ENCODE measurements at places on chromosomes 7 and 10.

GRCh38 chr10:80104066-80104926 is 25.8 kb downstream of the TMEM254 start:
- DNase-seq = peak; percentile 31

DNA sequence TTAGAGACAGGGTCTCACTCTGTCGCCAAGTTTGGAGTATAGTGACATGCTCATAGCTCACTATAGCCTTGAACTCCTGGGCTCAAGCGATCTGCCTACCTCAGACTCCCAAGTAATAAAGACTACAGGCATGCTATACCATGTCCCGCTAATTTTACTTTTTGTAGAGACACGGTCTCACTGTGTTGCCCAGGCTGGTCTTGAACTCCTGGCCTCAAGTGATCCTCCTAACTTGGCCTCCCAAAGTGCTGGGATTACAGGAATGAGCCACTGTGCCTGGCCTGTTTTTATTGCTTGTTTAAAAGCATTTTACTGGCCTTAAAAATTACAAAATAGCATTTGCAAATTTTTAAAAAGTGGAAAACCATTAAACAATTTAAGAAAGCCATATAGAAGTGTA is 135.0 kb downstream of the JAZF1 start:
- DNase-seq = no peak

DNA sequence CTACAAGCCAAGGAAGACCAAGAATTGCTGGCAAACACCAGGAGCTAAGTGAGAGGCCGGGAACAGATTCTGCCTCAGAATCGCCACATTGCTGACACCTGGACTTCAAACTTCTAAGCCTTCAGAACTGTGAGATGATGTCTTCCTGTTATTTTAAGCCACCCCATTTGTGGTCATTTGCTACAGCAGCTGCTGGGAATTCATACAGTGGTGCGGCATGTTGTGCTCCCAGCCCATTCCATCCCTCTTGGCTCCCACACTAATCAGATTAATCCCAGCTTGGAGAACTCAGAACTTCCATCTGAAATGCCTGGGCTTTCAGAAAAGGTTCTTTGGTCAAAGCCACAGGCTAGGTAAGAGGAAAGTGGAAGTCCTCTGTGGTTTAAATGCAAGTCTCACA is 24.9 kb downstream of the TCAF1 start:
- no peak for DNase-seq

DNA sequence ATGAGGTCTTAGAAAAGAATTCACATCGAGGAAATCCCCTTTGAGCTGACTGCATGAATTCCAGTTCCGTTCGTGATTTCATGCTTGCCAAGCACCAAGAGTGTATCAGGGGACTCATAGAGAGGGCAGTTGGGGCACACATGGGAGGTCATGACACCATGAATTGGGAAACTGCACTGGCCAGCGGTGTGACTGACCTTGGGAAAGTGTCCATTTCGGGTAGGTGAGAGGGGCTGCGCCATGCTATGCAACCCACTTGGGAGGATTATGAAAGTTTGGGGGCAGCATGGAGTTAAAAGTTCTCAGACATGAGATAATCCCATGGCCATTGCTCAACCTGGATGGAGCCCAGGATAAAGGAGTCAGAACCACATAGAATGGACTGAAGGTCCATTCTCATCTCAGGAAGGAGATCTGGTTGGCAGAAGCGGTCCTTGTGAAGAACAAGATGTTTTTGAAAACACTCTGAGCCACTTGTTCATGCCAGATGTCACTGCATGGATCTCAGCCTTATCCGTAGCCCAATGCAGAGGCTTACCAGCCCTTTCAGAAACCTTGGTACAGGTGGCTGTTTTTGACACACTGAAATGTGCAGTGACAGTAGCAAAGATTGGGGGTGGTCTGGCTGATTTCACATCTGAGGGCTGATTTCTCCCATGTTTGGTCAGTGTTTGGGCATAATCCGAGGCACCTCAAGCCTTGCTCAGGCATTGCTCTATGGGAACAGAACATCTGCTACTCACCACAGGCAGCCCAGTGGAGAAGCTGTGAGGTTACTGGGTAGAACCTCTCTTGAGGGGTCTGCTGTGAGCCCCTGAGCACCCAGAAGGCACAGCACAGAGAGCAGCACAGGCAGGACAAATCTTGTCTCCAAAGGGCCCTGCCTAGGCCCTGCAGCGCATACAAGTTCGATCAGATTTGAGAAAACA is 252.3 kb downstream of the CXCL12 start:
- DNase-seq = no peak

DNA sequence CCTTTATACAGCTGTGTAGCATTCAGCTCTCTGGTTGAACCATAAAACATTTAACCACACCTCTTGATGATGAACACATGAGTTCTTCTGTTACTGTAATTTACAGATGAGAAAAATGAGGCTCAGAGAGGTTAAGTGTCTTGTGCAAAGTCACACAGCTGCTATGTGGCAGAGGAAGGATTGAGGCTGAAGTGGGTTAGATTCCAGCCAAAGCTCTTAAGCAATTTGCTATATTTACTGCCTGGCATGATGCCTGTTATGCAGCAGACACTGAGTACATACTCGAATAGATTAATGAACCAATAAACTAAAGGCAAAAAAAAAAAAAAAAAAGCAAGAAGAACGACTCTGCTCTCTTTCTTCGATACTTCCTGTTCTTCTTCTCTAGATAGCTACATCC is 35.7 kb downstream of the GFRA1 start:
- DNase-seq = no peak

- no peak for DNase-seq
These were observed 1.6 kb downstream of the CAPZA2 start for GRCh38 chr7:116863936-116864500.

- DNase-seq = no peak
These were observed 20.4 kb upstream of the AP5Z1 start for GRCh38 chr7:4755045-4755444.

GRCh38 chr10:49283491-49283890 is 15.5 kb upstream of the C10orf71 start:
- no peak for DNase-seq

DNA sequence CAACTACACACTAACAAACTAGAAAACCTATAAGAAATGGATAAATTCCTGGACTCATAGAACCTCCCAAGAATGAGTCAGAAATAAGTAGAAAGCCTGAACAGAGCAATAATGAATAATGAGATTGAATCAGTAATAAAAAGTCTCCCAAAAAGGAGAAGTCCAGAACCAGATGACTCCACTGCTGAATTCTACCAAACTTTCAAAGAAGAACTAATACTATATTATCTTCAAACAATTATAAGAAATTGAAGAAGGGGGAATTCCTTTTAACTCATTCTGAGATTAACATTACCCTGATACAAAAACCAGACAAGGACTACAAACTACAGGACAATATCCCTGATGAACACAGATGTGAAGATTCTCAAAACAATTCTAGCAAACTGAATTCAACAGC is 47.8 kb upstream of the CDK6 start:
- no peak for DNase-seq

- DNase-seq = no peak
These were observed 232.2 kb downstream of the KIAA1217 start for GRCh38 chr10:24440817-24441797.

GRCh38 chr10:120833222-120833928 is 17.8 kb upstream of the WDR11 start:
- DNase-seq = no peak

DNA sequence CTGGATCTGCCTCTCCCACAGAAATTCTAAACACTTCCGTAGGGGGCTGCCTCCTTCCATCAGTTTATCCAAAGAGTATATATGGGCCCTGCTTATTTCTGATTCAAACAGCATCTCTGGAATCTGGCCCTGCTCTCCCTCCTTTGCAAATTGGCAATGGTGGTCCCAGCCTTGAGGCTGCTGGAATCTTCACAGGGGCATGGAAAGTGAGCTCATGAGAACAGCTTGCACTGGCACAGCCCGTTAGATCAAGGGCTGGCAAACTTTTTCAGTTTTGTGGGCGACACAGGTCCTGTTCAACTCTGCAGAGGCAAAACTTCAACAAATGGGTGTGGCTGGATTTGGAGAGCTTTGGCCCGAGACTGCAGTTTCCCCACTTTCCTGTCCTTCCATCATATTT is 526.9 kb downstream of the KCNMA1 start:
- no peak for DNase-seq

All from GM10248 (cell line).